Stimulated activated CD4-positive, alpha-beta T cell treated with anti-CD3 and anti-CD28 coated beads, Interleukin-1b, Interleukin-23, amount 100 ng/mL, for 48 hours (primary cell): ENCODE measurements at places on chromosomes 6 and 20.

- no peak for DNase-seq
These were observed 111.6 kb upstream of the EDN1 start for GRCh38 chr6:12178521-12178920.

DNA sequence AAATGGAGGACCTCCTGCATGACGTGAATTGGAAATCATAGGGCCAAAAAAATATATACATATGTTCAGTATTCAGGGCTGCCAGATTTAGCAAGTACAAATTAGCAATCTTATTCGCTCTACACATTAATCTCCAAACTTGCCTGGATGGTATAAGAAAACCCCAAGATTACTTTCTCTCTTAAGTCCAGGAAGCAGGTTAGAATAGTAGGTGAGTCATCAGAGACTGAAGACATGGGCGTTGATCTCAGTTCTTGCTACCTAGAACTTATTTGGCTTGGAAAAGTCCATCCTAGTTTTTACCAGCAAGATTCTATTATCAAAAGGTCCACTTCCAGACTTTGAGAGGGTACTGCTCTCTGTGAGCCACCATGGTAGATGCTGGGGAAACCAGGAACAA lies 47.4 kb downstream of the GPR63 start:
- no peak for DNase-seq

DNA sequence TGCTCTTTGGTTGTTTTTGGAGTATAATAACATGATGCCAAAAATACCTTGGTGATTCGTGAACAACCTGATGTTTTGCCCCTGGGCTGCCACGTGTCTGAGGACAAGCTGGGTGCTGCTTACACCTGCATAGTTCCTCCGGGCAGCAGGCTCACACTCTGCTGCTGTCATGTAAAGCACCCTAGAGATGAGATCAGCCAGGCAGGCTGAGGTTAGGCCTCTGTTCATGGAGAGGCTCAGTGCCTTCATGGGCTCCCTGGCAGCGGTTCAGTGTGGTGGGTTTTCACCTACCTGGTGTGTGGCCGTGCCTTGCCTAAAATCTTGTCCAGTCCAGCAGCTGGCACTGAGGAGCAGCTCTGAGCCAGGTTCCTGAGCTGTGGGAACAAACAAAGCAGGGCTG lies 60.1 kb upstream of the TAGAP start:
- no peak for DNase-seq

GRCh38 chr20:47723322-47723721 lies 62.0 kb downstream of the SULF2 start:
- DNase-seq, result no peak

DNA sequence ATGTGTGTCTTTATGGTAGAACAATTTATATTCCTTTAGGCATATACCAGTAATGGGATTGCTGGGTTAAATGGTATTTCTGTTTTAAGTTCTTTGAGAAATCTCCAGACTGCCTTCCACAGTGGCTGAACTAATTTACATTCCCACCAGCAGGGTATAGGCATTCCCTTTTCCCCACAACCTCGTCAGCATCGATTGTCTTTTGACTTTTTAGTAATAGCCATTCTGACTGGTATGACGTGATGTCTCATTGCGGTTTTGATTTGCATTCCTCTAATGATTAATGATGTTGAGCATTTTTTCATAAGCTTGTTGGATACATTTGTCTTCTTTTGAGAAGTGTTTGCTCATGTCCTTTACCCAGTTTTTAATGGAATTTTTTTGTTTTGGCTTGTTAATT lies 5.3 kb upstream of the TASP1 start:
- no peak for DNase-seq

DNA sequence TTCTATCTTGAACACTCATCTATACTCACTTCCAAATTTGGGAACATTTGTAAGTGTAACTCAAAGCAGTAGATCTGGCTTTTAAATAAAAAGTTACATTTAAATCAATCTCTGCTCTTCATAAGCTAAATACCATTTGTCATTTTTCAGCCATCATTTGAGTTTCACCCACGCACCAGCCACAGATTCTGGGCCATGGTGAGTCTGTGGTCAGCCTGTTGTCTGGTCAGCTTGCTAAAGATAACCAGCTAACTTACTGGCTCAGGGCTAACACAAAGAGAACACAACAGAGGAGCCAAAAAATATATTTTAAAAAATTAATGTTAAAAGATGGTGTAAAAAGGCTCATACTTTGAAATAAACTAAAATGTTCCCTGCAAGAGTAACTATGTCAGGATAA lies 181.3 kb downstream of the KIF6 start:
- no peak for DNase-seq

GRCh38 chr6:85751374-85752055 lies 108.8 kb upstream of the SYNCRIP start:
- no peak for DNase-seq

DNA sequence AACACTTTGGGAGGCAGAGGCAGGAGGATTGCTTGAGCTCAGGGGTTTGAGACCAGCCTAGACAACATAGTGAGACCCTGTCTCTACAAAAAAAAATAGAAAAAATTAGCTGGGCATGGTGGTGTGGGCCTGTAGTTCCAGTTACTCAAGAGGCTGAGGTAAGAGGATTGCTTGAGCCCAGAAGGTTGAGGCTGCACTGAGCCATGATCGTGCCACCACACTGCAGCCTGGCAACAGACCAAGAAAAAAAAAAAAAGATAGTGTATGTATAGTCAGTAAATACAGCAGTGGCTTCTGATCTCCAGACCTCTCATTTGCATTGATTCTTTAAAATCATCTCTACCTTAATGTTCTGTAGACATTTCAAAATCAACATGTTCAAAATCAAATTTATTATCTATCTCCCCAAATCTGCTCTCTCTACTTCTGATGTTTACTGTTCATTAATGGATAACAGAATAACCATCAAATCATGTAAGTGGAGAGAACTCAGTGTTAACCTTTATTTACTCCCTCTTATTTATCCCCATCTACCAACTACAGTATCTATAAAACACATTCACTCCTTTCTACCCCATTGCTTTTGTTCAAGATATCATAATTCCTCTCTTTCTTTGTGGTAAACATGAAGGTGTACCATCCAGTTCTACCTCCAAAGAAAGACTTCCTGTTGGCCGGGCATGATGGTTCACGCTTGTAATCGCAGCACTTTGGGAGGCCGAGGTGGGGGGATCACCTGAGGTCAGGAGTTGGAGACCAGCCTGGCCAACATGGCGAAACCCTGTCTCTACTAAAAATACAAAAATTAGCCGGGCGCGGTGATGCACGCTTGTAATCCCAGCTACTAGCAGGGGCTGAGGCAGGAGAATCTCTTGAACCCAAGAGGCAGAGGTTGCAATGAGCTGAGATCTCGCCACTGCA lies 7.7 kb downstream of the PROCR start:
- DNase-seq, result no peak

- no peak for DNase-seq
These were observed 391.9 kb downstream of the CD109 start for GRCh38 chr6:74087899-74088298.

DNA sequence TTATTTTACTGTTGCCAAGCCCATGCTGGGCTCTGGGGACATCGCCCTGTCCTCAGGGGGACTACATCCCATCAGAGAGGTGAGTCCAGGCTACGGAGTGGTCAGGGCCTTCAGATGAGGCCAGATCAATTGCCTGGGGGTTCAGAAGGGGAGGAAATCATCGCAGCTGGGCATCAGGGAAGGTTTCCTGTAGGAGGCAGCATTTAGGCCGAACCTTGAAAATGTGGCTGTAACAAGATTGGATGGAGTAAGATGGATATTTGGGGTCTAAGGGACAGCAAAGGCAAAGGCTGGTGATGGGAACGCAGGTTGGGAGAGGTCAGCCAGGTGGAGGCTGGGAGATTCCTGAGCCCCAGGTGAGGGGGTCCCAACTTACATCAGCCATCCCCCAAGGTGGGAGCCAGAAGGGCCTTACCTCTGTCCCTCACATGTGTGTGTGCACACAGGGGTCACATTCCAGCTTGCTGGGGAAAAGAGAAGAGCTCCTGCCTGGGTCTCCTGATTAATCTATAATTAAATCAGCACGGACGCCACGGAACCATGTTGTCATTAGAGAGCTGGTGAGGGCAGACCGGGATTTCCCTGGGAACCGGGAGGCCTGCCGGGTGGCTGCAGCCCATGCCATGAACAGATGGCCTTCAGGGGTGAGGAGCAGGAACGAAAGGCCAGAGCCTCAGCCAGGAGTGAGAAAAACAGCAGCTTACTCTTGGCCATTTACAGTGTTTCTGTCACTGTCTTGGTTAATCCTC lies 30.5 kb upstream of the DLGAP4 start:
- no peak for DNase-seq

GRCh38 chr6:79810185-79810705 lies 137.1 kb downstream of the ELOVL4 start:
- DNase-seq, result no peak

DNA sequence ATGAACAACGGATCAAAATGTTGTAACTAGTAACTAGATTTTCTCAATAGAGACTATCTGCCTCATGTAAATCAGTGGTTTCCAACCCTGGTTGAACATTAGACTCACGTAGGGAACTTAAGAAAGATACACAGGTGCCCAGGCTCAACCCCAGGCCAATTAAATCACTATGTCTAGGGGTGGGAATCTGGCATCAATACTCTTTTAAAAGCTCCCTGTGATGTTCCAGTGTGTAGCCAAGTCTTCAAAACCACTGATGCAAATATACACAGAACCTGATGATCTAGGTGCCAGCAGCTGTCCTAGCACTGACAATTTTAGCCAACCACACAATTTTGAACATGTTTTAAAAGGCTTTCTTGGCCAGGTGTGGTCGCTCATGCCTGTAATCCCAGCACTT lies 128.7 kb downstream of the TBC1D32 start:
- no peak for DNase-seq

- no peak for DNase-seq
These were observed 40.2 kb upstream of the PHACTR3 start for GRCh38 chr20:59564171-59564570.

- DNase-seq, result no peak
These were observed 175.1 kb downstream of the PTPRK start for GRCh38 chr6:128345278-128345677.

GRCh38 chr6:135703621-135704020 lies 147.9 kb upstream of the PDE7B start:
- DNase-seq, result peak; percentile 15

GRCh38 chr6:43742931-43743632 lies 26.9 kb upstream of the VEGFA start:
- DNase-seq, result no peak

DNA sequence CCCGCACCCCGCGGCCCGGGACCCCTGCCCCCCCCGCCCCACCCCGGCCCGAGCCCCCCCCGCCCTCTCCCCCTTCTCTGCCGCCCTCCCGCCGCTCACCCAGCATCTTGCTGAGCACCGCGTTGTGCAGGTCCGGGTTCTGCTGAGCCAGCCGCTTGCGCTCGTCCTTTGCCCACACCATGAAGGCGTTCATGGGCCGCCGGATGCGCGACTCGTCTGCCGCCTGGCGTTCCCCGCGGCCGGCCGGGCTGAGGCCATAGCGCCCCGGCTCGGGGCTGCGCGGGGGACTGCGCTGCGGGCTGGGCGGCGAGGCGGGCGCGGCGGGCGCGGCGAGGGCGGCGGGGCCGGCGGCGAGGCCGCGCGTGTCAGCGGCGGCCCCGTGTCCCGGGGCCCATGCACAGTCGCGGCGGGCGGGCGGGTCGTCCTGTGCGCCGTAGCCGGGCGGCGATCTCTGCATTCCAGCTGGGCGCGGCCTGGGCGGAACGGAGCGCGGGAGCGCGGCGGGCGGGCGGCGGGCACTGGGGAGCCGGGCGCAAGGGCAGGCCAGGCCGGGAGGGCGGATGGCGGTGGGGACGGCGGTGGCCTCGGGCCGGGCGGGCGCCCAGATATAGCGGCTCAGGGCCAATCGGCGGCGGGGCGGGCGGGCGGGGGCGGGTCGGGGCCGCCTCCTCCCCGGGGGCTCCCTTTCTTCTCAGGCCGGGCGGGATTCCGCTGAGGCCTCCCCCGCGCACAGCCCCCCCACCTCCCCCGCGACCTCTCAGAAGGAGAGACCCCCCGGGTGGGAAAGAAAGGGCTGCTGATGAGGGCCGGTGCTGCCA lies at the start of gene SOX18:
Gene SOX18, minus strand, starts transcription at position 580 of the 818 bp plus-strand sequence. Its CDS starts 123 bp downstream, at position 457.
- DNase-seq, result no peak

DNA sequence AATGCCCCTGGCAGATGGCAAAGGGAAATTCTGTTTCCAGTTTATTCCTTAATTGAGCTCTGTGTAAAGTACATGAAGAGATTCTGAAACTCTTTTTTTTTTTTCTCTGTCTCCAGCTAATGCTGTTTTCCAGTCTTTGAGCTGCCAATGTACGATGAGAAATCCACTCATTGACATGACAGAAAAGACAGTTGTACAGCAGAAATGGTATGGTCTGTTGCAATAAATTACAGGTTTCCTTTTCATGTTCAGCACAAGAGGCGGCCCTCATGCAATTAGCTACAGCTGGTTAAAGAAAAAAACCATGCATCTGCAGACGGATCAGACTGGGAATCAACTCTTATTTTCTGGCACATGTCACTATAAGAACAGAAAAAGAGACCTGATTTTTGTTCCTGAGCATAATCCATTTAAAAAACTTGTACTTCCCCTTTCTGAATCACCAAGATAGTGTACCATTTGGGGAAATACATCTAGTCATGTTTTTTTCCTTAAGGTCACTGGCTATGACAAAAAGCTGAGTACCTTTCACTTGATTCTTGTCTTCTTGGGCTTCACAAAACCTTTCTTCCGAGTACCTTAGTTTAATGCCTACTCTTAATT lies 289.8 kb upstream of the PREP start:
- no peak for DNase-seq

DNA sequence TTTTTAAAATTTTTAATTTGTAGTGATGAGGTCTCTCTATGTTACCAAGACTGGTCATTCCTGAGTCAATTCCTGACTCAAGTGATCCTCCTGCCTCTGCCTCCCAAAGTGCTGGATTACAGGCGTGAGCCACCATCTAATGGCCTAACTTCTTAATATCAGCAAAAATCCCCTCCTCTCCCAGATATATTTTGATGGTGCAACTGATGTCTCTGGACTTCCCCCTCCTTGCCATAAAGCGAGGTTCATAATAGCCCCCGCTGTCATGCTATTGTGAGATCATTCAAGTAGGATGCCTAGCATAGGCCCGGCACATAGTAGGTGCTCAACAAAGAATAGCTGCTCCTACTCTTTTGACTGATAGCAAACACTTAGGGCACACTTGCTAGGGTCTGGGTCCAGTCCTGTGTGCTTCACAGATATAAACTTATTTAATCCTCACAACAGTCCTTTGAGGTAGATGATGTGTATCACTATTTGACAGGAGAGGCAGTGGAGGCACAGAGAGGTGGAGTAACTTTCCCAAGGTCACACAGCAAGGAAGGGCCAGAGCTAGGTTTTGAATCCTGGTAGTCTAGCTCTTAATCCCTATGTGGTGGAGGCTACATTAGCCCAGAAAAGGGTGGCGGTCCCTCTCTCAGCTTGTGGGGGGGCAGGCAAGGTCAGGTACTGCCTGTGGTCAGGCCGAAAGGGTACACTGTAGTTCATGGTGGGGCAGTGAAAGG lies 14.6 kb downstream of the SRC start:
- no peak for DNase-seq

- DNase-seq, result no peak
These were observed 193.5 kb downstream of the SLC24A3 start for GRCh38 chr20:19405958-19406357.

DNA sequence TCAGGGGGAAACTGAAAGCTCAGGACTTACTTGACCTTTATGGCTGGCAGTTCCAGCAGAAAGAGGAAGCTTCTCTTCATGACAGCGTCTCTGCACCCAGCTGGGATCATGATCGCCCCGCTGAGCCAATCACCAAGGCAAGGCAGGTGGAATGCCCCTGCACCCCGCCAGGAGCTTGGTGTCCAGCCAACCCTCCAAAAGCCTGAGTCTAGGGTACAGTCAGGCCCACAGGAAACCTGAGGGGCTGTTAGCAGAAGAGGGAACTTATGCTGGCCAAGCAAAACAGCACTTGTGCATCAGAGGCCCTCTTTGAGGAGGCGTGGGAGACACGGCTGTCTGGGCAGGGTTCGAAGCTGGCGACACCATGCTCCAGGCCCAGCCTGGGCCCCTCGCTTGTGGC lies 188.3 kb upstream of the GMDS start:
- DNase-seq, result no peak
